Right ventricle myocardium superior (tissue), 1 donor: ENCODE measurements at places on chromosomes 1 and 21. TPM values are rescaled to one million over a fixed set of nuclear protein-coding genes. Genes with fewer than 3 reads are reported as not detected.

C1orf56 gene
- 7.3 TPM for total RNA-seq

GCSAML gene
- total RNA-seq: 0.24 TPM

PIGR gene
- total RNA-seq: 0.13 TPM

HSF2BP gene
- not detected for total RNA-seq

HSD3B2 gene
- total RNA-seq: not detected

RYR2 gene
- 744 TPM for total RNA-seq

THAP3 gene
- total RNA-seq: 11.5 TPM

PBX1 gene
- total RNA-seq: 69.1 TPM

OR2M3 gene
- not detected for total RNA-seq

DNA sequence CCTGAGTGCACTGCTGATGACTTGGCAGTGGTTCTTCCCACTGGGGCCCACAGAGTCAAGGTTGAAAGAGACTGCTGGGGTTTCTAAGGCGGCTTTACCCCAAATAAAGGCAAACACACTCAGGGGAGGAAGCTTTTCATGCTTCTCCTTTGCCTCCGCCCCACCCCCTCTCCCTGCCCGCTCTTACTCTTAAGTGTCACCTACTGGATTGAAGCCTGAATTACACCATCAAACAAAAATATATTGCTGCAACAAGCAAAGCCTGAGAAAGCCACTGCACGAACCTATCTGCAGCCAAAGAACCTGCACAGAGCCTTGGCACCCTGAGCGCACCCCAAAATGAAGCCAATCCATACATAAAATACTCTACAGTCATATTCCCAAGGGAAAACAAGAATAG lies 63.1 kb downstream of the PTGFR start:
- DNase-seq: no peak

DNA sequence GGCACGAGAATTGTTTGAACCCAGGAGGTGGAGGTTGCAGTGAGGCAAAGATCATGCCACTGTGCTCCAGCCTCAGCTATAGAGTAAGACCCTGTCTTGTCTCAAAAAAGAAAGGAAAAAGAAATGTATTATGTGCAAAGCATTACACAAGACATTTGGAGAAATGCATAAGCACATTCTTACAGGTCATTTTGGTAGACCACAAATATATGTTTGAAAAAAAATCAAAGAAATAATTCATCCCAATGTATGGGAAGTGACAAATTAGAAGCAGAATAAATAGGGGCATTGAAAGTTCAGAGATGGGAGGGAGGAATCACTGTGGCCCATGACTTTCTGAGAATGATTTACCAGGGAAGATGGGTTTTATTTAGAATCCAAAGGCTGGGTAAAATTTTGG lies 283.5 kb upstream of the ADAMTS5 start:
- no peak for DNase-seq

- DNase-seq: no peak
These were observed 19.3 kb downstream of the SH2D2A start for GRCh38 chr1:156797212-156797871.

DNA sequence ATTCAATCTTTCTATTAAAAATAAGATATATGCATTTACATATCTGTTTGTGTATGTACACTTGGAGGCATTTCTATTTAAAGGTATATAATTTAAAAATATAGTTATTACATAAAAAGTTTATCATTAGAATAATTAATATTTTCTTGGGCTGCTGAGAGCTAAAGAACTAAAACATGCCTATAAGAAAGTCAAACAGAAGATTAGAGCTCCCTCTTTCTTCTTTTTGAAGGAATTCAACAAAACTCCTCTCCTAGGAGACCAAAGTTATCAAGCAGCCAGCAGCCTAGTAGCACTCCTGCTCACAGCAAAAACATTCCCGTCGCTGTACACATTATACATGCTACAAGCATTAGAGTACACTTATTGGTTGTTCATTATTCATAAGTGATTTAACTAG lies 216.4 kb downstream of the VAV3 start:
- no peak for DNase-seq

- no peak for DNase-seq
These were observed 80.7 kb downstream of the POU2F1 start for GRCh38 chr1:167301355-167301754.

DNA sequence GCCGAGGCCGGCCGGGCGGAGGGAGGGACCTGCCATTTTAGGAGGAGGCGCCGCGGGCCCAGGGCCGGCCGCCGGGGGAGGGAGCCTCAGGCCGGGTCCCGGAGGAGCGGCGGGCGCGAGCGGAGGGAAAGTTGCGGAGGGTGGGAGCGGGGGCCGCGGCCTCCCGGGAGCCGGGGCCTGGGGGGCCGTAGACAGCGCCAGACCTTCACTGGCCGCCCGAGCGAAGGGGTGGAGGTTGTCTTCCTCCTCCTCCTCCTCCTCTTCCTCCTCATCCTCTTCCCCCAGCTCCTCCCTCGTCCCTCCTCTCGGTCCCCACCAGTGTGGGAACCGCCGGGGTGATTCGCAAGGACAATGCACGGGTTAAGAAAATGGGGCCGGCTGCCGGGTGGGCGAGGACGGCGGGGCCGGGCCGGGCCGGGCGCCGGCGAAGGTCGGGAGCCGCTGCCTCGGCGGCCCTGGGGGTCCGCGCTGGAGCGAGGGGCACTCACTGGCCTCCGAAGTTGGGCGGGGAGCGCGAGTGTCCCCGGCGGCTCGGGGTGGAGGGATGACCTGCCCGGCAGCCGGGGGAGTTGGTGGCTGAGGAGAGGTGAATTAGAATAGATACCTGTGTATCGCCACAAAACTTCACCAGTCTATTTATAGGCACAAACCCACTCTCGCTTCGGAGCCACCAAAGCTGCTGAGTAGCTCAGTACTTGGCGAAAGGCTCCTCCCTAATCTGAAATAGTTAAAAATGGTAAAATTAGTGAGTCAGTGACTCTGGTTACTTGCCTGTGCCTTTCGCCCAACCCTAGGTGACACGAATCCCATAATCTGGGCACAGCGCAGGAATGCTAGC lies 1.3 kb downstream of the DYRK1A start:
- DNase-seq: peak; percentile 74

GRCh38 chr1:115679141-115679611 lies 37.4 kb downstream of the VANGL1 start:
- DNase-seq: peak; percentile 66

GRCh38 chr1:160459687-160460086 lies 59.3 kb downstream of the VANGL2 start:
- DNase-seq: no peak

GRCh38 chr1:158793604-158794003 lies 12.6 kb upstream of the OR6N2 start:
- no peak for DNase-seq

- no peak for DNase-seq
These were observed 270.7 kb downstream of the ASTN1 start for GRCh38 chr1:176893625-176894352.

DNA sequence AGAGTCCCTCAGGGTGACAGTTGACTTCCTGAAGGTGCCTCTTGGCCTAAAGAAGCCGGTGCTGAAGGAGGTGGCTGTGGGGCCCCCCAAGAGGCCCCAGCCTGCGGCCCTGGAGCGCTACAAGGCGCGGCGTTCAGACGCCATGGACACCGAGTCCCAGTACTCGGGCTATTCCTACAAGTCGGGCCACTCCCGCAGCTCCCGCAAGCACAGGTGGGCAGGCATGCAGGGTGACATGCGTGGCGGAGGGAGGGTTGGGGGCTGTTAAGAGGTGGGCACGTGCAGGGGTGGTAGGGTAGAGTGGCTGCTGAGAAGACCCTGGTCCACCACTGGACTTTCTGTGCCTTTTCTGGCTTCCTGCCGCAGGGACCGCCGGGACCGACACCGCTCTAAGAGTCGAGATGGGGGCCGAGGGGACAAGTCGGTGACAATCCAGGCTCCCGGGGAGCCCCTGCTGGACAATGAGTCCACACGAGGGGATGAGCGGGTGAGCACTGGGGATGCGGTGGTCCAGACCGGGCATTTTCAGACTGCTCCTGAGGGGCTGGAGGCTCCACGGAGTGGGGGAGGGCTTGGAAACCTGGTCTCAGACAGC lies 15.4 kb downstream of the VANGL2 start:
- no peak for DNase-seq

GRCh38 chr1:33180226-33180910 lies 1.5 kb downstream of the TRIM62 start:
- DNase-seq: peak; percentile 96

- DNase-seq: peak; percentile 64
These were observed 48.7 kb upstream of the KIF1B start for GRCh38 chr1:10161541-10162290.

DNA sequence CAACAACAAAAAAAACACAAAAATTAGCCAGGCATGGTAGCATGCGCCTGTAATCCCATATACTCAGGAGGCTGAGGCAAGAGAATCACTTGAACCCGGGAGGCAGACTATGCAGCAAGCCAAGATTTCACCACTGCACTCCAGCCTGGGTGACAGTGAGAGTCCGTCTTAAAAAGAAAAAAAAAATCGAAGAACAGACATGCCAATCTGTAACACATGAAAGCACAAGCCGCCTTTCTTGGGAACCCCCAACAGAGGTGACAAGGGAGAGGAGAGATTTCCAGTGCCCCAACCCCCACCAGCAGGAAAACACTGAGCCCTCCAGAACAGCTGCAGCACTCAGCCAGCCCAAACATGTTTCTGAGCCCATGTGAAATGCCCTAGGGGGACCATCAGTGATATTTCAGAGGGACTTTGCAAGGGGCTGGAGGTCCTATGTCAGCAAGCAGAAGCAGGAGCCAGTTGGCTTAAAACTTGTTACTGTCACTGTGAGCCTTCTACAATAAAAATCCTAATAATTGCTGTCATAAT lies 14.2 kb upstream of the EFNA1 start:
- no peak for DNase-seq

DNA sequence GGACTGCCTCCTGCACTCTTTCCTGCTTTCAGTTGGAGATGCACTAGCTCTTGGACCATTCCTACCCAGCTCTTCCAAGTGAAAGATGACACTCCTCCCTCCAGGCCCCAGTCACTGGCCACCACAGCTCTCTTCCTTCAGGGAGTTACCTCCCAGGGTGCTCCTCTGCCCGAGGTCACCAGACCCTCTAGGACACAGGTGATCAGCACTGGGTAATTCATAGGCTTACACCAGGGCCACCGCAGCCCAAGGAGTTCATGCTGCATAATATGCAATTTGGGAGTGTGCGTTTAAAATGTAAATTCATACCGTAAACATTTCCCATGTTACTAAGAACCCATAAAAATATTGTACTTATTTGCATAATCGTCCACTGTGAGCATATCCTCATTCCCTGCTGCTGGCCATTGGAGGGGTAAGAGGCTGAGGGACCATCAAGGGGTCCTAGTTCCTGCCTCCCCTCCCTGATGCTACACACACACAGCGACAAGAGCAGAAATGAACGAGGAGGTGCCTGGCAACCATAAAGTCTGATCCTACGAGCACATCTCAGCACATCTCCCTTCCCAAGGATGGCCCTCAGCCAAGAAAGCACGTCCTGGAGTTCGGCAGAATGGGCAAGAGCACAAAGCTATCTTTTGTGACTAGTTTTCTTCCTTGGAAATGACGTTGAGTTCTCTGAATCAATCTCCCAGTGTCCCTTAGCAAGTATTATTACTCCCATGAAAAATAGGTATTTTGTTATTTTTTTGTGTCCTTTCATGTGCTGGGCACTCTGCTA lies 222.9 kb upstream of the RAB4A start:
- no peak for DNase-seq

DNA sequence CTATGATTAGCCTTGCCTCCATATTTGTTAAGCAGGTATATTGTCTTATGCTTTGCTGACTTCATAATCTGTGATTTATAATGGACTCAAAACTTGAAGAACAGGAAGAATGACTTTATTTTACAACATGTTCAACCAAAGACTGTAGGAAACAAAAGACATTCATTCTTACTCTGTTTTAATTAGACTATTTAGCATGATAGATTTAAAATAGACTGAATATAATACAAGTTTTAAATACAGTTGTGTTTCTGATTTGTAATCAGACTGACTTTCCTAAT lies 63.1 kb downstream of the CDC14A start:
- no peak for DNase-seq

DNA sequence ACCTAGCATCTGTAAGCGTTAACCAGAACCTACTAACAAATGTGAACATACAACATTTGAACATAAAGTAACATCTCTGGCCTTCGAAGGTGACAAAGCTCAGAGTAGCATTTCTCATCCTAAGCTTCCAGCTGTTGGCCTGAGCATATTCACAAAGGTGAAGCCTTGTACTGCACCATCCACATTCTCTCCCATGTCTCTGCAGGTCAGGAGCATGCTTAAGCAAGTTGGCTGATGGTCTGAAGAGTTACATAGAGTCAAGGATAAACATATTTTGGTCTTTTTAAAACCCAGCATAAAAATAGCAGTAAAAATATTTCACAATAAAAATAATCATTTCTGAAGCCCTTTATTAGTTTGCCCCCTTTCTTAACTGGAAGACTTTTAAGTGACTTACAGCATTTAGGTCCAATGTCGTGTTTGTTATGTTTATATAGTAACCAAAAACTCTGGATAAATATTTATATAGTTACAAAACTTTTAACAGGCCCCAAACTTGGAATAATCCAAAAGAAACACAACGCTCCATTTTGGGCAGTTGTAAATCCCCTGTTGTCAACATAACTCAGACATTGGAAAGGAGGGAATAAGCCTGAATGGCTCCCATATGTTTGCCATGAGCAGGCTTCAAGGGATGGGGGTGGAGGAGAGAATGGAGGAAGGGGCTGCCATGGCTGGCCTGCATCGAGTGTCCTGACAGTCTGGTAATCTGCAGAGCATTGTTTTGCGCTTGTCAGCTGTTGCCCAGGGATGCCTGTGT lies 42.8 kb upstream of the ENAH start:
- no peak for DNase-seq

DNA sequence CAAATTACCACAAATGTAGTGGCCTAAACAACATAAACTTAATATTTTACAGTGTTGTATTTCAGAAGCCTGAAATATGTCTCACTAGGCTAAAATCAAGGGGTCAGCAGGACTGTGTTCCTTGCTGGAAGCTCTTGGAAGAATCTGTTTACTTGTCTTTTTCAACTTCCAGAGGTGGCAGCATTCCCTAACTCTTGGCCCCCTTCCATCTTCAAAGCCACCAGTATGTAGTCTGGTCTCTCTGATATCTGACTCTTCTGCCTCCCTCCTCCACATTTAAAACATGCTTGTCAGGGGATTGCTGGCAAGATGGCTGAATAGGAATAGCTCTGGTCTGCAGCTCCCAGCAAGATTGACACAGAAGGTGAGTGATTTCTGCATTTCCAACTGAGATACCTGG lies 567.5 kb downstream of the PLA2G4A start:
- DNase-seq: no peak
